Lung microvascular endothelial cell (primary cell): ENCODE measurements at places on chromosomes 5 and 9. TPM values are rescaled to one million over a fixed set of nuclear protein-coding genes. Genes with fewer than 3 reads are reported as not detected.

GRCh38 chr5:135437796-135438560 is 9.2 kb downstream of the DCANP1 start:
- DNase-seq: peak; percentile 44

- no peak for DNase-seq
These were observed 86.2 kb downstream of the PSAT1 start for GRCh38 chr9:78383130-78383529.

DNA sequence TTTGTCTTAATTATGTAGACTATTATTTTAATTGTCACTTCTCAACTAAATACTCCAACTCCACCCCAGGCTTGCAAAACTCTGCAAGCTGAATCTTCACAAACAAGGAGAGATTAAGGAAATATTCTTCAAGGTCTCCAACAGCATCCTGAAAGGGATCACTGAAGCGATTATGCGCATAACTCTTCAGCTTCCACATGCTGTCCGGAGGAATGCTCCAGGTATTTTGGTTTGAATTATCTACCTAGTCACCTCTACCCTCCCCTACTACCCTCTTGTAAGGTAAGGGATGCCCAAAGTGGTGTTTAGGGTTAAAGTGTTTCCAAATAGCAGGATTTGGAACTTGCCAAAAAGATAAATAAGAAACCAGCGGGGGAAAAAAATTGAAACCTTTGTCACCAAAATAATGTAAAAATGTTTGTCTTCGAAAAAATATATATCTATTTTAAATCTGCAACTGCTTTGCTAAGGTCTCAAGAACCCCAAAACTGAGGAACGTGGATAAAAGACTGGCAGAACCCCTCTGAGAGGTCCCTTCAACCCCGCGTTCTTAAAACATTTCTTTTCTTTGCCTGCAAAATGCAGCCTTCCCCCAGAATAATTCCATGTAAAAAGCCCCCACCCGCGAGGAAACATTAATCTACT is 11.6 kb downstream of the PTCH1 start:
- no peak for DNase-seq

DNA sequence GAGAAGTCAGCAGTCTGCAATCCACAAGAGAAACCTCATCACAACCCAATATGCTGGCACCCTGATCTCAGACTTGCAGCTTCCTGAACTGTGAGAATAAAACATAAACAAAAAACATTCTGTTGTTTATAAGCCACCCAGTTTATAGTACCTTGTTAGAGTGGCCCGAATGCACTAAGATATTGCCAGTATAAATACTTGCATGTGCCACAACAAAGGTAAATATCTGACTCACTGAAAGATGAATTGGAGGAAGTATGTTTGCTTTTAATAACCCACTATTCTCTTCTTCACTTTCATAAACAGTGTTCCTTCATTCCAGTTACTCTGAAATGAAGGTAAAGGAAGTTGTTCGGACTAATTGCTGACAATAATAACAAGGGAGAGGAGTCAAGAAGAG is 1163.4 kb upstream of the CDH6 start:
- no peak for DNase-seq

GRCh38 chr5:127515693-127516440 is 1.6 kb upstream of the PRRC1 start:
- no peak for DNase-seq

GRCh38 chr9:76161106-76161505 is 233.1 kb downstream of the RFK start:
- DNase-seq: no peak

DNA sequence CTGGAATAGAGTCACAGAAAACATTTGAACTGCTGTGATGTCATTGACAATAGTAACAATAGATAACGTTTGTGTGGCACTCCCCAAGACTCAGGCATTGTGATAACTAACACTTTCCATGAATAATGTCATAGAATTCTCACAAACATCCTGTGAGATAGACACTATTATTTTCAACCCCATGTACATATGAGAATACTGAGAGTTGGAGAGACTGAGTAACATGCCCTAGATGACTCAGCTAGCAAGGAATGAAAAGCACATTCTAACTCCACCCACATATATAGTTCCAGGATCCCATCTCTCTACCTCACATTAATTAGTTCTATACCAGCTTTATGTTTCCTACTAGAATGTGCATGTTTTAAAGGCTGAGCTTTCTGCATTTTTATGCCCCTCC is 71.4 kb downstream of the ASTN2 start:
- DNase-seq: no peak

- no peak for DNase-seq
These were observed 180.3 kb upstream of the GHR start for GRCh38 chr5:42242881-42243485.

GRCh38 chr9:117952581-117952980 is 248.4 kb downstream of the TLR4 start:
- no peak for DNase-seq

DNA sequence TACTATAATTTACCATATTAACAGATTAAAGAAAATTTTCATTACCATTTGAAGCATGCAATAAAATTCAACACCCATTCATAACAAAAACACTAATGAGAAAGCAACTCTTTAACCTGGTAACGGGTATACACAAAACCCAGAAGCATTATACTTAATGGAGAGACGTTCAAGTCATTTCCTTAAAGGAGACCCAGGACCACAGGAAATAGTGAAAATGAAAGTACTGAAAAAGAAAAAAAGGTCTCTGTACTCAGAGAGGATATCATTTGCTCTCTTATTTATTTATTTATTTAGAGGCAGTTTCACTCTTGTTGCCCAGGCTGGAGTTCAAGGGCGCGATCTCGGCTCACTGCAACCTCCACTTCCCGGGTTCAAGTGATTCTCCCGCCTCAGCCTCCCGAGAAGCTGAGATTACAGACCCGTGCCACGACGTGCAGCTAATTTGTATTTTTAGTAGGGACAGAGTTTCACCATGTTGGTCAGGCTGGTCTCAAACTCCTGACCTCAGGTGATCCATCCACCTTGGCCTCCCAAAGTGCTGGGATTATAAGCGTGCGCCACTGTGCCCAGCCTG is 61.6 kb downstream of the SETX start:
- peak; percentile 7 for DNase-seq

DNA sequence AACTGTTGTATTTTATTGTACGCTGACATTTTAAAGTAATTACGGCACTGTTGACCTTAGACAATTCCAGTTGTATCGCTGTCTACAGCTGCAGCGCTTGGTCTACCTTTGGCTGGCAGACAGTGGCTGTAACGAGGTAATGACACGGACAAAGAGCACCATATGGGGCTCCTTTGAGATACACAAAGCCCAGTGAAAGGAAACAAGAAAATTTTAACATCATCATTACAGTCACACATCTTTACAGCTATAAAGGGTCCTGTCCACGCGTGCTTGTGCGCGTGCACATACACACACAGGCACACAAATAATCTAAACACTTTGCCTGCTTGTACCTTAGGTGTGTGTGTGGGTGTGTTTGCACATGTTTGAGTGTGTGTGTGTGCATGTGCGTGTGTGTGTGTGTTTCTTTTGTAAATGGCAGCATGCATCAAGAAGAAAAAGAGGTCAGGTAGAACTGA is 946.0 kb downstream of the NR2F1-AS1 start:
- DNase-seq: no peak

- no peak for DNase-seq
These were observed 7.3 kb downstream of the ISCA1 start for GRCh38 chr9:86274821-86275643.

CREBRF gene
- 14.8 and 26.4 TPM in 2 replicates for total RNA-seq

TGFBR1 gene
- 10.2 and 13.5 TPM in 2 replicates for total RNA-seq

C5orf52 gene
- total RNA-seq: not detected in 2 replicates

PCDHB14 gene
- 1.1 and 1.4 TPM in 2 replicates for total RNA-seq

FOXD4L5 gene
- not detected in 2 replicates for total RNA-seq
